ENCODE measurements at places on chromosomes 2 and 18.

GRCh38 chr2:111667001-111667400, 217.0 kb downstream of the ANAPC1 start:
- DNase-seq, result no peak

DNA sequence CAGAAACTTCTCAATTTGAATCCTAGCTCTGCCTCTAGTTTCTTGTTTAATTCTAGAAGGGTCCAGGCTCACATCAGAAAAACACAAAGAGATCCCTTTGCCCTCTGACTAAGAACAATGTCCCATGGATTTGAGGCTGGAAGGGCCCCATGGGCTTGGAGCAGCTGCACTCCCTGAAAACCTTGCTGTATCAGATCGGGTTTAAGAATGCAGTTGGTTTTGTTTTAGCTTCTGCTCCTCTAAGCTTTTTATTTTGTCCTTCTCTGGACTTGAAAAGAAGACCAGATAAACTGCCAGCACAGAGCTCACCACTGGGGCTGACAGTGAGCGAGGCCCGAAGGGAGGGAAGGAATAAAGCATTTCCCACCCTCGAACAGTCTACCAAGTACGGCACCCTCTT, 69.2 kb upstream of the WIPF1 start:
- no peak for DNase-seq

DNA sequence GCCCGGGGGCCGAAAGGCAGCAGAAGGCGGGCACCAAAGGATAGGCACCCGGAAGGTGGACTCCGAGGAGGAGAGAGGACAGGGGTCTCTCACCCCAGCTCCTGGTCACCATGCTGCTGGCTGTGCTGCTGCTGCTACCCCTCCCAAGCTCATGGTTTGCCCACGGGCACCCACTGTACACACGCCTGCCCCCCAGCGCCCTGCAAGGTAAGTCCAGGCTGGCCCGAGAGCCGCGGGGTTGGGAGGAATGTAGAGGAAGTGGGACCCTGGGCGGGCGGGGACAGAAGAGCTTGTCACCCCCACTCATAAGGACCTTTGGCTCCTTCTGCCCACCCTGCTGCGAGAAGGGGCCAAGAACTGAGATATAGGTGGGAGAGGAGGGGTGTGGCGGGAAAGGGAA, 301 bp downstream of the PRSS56 start:
- no peak for DNase-seq

DNA sequence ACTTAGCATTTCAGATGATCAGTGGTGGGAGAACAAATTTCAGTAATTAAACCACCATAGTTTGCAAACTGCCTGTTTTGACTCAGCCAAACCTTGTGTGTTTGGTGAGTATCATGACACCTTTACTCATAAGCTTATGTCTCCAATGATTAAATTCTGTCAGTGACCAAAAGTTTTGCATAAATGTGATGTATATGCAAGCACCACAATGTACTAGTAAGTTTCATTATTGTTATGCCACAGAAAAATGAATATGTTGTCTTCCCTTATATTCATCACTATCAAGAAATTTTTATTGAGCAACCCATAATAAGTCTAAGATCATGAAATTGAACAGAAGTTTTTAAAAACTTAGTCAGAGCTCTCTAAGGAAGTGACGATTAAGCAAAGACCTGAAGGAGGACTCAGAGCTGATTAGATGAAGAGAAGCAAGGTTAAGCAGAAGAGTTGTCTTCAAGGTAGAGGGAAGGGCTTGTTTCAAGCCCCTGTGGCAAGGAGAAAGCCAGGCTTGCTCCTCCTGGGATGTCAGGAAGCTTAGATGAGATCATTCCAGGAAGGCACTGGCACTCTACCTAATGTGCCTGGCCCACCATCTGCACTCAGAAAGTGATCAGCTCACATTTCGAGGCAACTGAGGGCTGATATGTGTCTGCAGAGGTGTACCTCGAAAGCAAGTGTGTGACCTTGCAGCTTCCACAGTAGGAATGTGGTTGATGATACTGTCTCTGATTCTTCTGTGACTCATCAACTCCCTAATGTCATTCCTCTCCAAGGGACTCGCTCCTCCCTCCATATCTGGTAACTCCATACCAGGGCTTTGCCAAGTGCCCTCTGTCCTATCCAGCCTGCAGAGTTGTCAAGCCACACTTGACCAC, 54.7 kb downstream of the KCTD18 start:
- no peak for DNase-seq

DNA sequence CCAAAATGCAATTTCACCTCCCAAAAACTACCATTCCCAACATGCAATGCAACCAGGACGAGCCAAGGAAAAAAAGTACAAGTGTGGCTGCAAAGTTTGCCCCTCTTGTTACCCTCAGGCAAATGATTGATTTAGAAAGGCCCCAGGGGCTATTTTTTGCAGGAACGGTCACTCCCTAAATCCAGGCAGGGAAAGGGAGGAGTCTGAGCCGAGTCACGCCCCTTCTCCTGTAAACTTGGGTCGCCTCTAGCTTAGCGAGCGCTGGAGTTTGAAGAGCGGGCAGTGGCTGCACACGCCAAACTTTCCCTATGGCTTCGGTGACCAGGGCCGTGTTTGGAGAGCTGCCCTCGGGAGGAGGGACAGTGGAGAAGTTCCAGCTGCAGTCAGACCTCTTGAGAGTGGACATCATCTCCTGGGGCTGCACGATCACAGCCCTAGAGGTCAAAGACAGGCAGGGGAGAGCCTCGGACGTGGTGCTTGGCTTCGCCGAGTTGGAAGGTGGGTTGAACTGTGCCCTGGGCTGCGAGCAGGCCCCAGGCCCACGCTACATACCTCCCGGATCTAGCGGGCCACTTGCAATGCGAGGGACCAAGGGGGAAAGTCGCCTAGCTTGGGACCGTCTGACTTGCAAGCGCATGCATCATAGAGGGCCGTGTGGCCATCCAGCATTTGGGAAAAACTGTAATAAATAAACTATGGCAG, at the start of gene GALM:
TSS of gene GALM (plus strand) at position 261 of the 702 bp plus-strand sequence. CDS start at position 309, 48 bp downstream.
- peak; percentile 35 for DNase-seq

- DNase-seq, result no peak
Measured at GRCh38 chr2:196384729-196385128, 213.4 kb upstream of the STK17B start.

GRCh38 chr18:49985236-49985635, 171.9 kb upstream of the ACAA2 start:
- no peak for DNase-seq

DNA sequence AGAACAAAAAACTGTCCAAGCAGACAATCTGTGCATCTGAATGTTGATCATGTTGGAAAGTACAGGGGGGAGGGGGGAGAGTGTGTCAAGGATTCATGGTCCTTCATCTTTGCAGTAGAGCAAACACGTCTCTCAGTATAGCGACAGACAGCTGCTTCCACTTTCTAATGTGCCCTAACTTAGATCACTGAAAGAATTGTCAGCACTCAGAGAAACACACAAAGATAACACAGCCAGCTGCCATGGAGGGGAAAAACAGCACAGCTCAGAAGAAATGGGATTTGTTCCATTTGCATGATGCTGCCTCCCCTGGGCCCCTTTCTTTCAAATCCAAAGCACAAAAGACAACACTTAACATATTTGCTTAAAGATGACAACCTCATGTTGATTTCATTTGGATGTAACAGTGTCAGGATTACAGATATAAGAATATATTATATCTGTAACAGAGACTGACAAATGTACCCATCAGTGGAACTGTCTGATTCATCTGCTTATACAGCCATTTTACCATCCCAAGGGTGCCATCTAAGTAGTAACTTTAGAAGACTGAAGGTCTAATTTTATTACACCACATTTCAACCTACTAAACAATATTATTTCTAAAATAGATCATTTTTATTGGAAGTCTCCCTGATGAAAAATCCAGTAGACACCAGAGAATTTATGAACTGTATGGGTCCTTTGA, 17.7 kb downstream of the FIGN start:
- DNase-seq, result no peak

GRCh38 chr2:25029183-25029554, 12.7 kb upstream of the EFR3B start:
- DNase-seq, result no peak

DNA sequence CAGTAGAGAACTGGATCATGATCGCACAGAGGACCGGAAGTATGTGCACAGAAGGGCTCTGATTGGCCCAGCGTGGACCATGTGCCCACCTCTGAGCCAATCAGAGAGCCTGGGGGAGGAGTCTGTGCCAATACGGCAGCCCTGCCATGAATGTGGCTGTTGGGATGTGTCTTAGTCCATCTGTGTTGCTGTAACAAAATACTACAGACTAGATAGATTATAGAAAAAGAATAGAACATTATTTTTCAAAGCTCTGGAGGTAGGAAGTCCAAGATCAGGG, 132.0 kb downstream of the NDUFA10 start:
- DNase-seq, result no peak

GRCh38 chr2:20027705-20028434, 15.4 kb upstream of the MATN3 start:
- DNase-seq, result no peak

- no peak for DNase-seq
Measured at GRCh38 chr2:66582987-66583880, 148.3 kb downstream of the MEIS1 start.

- no peak for DNase-seq
Measured at GRCh38 chr2:229684942-229685562, 29.3 kb downstream of the DNER start.

DNA sequence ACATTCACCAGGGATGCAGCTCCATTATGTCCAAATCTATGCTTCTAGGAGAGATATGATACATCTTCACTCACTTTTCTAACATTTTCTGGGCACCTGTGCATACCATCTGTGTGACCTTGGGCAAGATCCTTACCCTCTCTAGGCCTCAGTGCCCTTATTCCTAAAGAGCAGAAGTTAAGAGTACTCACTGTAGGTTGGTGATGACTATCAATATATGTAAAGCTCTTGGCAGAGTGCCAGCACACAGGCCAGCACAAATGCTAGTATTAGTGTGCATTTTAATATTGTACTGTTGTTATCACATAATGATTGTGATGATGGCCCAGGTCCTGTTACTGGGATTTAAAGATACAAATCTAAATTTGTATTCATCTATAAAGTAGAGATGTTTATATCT, 199.2 kb downstream of the RAD51AP2 start:
- DNase-seq, result no peak

DNA sequence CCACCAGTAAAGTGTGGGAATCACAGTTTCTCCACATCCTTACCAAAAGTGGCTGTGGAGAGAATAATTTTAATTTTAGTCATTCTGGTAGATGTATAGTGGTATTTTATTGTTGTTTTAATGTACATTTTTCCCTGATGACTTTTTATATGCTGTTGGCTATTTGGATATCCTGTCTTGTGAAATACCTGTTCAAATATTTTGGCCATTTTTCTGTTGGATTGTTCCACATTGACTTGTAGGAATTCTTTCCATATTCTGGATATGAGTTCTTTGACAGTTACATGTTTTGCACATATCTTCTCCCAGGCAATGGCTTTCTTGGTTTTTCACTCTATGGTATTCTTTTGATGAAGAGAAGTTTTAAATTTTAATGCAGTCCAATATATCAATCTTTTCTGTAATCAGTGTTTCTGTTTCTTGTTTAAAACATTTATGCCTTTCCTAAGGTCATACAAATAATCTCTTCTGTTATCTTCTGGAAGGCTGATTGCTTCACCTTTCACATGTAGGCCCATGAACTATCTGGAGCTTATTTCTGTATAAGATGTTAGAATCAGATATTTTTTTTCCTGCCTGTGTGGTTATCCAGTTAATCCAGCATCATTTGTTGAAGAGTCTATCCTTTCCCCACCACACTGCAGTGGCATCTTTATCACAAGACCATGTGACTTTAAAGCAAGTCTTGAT, 19.0 kb downstream of the AFTPH start:
- no peak for DNase-seq

DNA sequence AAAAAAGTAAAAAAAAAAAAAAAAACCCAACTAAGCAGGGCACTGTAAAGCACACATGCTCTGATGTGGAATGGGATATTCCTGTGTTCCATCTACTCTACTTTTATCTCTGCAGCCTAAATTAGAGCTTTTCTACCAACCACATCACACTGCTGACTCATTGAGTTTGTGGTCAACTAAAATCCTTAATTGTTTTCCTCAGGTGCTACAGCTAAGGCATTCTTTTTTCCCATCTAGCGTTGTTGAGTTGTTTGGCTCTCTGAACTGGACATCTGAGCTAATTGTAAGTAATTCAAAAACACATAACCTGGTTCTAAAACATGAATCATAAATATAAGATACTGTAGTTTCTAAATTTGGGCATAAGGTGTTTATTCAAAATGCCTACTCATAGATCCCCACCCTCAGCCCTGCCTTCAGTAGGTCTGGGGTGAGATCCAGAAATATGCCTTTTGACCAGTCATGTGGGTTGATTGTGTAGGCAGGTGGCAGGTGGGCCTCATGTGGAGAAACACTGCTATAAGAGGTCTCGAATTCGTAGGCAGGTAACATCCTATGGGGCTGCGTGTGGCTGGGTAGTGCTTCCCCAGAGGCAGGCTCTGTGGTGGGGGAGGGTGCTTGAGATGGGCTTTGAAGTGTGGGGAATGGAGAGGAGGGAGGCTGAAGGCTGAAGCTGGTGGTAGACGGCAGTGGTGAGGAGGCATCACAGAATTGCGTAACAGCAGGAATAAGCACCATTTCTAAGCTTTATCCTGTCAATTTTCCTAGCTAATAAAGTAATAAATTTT, 27.2 kb downstream of the ANKRD29 start:
- no peak for DNase-seq

DNA sequence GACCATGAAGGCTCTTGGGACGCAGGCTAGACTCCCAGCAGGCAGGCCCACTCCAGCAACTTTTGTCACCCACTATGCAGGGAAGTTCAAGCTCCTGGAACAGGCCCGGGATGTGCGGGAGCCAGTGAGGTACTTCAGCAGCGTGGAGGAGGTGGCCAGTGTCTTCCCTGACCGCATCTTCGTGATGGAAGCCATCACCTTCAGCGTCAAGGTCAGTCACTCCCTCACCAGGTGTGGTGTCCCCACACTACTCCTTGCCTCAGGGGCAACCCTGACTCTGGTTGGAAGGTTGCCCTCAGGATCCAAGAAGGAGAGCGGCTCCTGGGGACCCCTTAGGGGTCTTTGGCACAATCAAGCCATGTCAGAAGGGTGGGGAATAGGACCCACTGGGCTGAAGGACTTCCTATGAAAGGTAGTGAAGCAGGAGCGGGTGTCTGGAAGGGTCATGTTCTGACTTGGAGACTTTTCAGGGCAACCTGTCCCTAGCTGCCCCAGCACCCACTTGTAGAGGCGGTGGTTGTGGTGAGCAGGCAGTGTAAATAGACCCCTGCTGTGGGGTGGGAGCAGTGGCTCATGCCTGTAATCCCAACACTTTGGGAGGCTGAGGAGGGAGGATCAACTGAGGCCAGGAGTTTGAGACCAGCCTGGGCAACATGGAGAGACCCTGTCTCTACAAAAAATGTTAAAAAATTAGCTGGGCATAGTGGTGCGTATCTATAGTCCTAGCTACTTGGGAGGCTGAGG, 10.2 kb downstream of the GAREM2 start:
- DNase-seq, result no peak

GRCh38 chr2:154452906-154453493, 245.5 kb upstream of the KCNJ3 start:
- no peak for DNase-seq

Measured in stimulated activated CD8-positive, alpha-beta memory T cell treated with anti-CD3 and anti-CD28 coated beads, Interleukin-4, amount 100 ng/mL, for 24 hours (primary cell).